ENCODE measurements at places on chromosomes 1 and 21.

DNA sequence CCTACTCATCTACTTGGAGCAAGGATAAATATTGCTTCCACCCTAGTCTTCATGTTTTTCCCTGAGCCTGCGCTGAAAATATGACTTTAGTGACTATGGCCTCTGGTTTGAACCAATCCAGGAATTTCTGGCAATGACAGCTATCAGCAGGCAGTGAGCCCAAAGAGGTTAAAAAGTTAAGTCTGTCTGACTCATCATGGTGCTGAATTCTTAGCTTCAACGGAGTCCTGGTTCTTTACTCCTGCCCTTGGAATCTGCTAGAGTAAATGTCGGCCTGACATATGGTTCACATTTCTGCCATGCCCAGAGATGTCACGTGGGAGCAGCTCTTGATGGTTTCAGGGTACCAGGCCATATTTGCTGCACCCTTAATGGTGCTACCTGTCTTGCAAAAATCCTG lies 351.6 kb upstream of the PLXNA2 start:
- no peak for DNase-seq

GRCh38 chr1:14850563-14850962 lies 252.1 kb downstream of the KAZN start:
- no peak for DNase-seq

- DNase-seq, result no peak
These were observed 229.7 kb upstream of the TMEM51 start for GRCh38 chr1:14923727-14924452.

DNA sequence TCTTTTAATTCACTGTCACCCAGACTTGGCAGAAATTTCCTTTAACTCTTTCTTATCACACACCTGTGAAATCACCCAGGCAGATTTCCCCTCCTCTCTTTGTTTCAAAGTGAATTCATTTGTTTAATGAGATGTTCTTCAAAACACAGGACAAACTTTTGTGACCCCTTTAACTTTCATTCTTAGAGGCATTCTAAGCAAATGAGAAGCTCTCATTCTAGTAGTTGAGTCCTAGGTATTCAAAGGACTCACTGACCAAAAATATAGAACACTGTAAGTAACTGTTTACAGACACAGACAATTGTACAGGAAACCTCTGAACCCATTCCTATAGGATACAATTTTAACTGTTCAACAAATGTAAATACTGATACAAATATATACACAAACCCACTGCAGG lies 16.9 kb downstream of the LRRC8C start:
- no peak for DNase-seq

DNA sequence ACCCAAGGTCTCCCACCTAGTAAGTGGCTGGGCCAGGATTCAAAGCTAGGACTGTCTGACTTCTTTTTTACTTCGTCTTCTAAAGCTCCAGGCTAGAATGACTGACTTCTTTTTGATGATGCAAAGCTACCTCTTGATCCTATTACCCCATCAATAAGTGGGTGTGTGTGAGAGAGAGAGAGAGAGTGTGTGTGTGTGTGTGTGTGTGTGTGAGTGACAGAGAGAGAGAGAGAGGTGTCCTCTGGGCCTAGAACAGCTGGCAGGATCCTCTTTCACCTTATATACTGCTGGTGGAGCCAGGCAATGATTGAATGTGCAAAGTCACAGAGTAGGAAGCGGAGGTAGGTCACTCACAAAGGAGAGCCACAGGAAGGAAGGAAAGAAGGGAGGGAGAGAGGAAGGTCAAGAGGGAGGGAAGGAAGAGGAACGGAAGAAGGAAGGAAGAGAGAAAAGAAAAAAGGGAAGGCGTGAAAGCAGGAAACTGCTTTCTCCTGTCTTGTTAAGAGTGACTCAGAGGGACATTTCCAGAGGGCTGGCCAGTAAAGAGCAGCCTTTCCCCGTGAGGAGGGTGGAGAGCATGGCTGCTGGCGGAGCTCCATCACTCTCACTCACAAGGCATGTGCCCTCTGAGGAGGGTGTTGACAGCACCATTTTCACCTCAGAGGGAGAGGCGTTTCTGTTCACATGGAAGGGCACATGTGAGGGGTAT lies 68.9 kb downstream of the CDC7 start:
- DNase-seq, result no peak

DNA sequence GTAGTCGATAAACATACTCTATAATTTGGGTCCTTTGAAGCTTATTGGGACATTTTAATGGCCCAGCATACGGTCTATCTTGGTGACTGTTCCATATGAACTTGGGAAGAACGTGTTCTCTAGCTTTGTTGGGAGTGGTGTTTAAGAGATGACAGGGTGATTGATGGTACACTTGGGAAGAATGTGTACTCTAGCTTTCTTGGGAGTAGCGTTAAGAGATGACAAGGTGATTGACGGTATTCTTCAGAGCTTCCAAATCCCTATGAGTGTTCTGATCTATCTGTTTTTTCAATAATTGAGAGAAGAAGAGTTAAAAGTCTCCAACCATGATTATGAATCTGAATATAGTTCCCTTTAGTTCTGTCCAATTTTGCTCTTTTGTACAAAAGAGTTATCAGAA lies 9.4 kb downstream of the NPHP4 start:
- DNase-seq, result no peak

All from NAMALWA (cell line).